ENCODE measurements at places on chromosomes 3 and 15. TPM values are rescaled to one million over a fixed set of nuclear protein-coding genes. Genes with fewer than 3 reads are reported as not detected.

The BLOC1S6 gene
- total RNA-seq: 37.0 TPM

The MON1A gene
- total RNA-seq: 15.6 TPM

The TTC21A gene
- 7.1 TPM for total RNA-seq

The BCL2A1 gene
- total RNA-seq: 99.2 TPM

The VGLL3 gene
- total RNA-seq: 55.3 TPM

The CLSTN2 gene
- total RNA-seq: 1.1 TPM

The DZIP3 gene
- total RNA-seq: 12.1 TPM

The SEMA3F gene
- total RNA-seq: 26.0 TPM

The SUCNR1 gene
- 1.9 TPM for total RNA-seq

The GPX1 gene
- total RNA-seq: 468 TPM

The SLC22A14 gene
- 0.18 TPM for total RNA-seq

The CLDN18 gene
- total RNA-seq: 354 TPM

The CYP8B1 gene
- total RNA-seq: not detected

The STAB1 gene
- 334 TPM for total RNA-seq

The MCCC1 gene
- 45.4 TPM for total RNA-seq

The PRTG gene
- 7.5 TPM for total RNA-seq

The PAK6 gene
- 14.6 TPM for total RNA-seq

The IMP3 gene
- total RNA-seq: 69.9 TPM

The ROBO2 gene
- 4.9 TPM for total RNA-seq

The LRTM1 gene
- not detected for total RNA-seq

The CCDC54 gene
- total RNA-seq: not detected

The KBTBD13 gene
- 0.18 TPM for total RNA-seq

The GRAMD2A gene
- 36.1 TPM for total RNA-seq

The TUSC2 gene
- total RNA-seq: 29.6 TPM

The SLCO3A1 gene
- 49.0 TPM for total RNA-seq

The DUOX1 gene
- total RNA-seq: 265 TPM

The SLC38A3 gene
- 0.23 TPM for total RNA-seq

The MB21D2 gene
- total RNA-seq: 3.2 TPM

The ITPKA gene
- 1.7 TPM for total RNA-seq

The FBN1 gene
- total RNA-seq: 144 TPM

The FAM81A gene
- 2.2 TPM for total RNA-seq

The CNTN4 gene
- 5.9 TPM for total RNA-seq

The C3orf85 gene
- total RNA-seq: not detected

The RETNLB gene
- total RNA-seq: not detected

The THAP10 gene
- 1.8 TPM for total RNA-seq

The NCBP2 gene
- total RNA-seq: 56.0 TPM

The GP5 gene
- 0.15 TPM for total RNA-seq

The APOD gene
- total RNA-seq: 10.6 TPM

The ZBTB47 gene
- total RNA-seq: 34.9 TPM

The IL5RA gene
- 0.50 TPM for total RNA-seq

The HTR3E gene
- total RNA-seq: not detected

The GPR87 gene
- total RNA-seq: 0.52 TPM

The SRGAP3 gene
- 5.1 TPM for total RNA-seq

The SV2B gene
- total RNA-seq: 0.58 TPM

The COL7A1 gene
- total RNA-seq: 7.2 TPM

The SLC27A2 gene
- 2.0 TPM for total RNA-seq

All from left lung (tissue), 14 donors.